ENCODE measurements at places on chromosomes 5 and 9.
A peak's percentile ranks its signal among the peaks of the same experiment; 100 is the strongest.

GRCh38 chr5:168679515-168679920 lies 100.3 kb upstream of the PANK3 start:
- DNase-seq: peak; percentile 24

DNA sequence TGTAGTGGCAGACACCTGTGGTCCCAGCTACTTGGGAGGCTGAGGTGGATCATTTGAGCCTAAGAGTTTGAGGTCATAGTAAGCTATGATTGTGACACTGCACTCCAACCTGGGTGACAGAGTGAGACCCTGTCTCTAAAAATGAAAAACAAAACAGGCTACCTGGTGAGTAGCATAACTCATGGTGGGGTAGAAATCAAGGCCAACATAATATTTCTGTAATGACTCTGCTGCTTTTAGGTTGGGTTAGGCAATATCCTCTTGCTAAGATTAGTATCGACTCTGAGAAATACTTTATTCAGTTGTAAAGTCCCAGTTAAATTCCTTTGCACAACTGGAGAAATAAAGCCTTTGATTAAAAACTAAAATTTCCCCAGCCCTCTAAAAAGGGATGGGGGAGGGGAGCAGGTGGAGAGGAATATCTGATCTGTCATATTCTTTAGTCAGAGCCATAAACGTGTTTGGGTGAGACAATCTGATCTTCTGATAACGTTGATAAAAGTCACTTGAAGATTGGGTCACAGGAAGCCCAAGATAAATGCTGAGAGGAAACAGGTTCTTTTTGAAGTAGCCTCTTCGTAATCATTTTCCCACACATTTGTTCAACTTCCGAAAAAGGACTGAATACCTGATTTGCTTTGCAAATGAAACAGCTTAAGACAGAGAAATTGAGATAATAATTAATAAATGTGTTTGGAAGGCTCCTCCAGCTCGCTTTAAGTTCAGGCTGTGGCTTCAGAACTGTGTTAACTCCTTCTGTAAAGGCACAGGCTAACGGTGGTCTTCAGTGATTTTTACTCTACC lies 14.9 kb downstream of the IL4 start:
- peak; percentile 53 for DNase-seq

DNA sequence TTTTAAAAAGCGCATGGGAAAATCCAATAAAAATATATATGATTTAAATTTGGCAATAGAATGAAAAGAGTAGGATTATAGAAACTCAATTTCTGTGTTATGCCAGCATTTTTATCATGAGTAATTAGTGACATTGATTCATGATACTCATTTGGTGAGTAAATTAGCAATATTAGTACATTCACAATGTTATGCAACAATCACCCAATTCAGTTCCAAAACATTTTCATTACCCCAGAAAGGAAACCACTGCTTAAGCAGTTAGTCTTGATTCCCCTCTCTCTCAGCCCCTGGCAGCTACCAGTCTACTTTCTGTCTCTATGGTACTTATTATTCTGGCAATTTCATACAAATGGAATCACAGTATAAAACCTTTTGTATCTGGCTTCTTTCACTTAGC lies 27.0 kb downstream of the OSMR start:
- no peak for DNase-seq

- DNase-seq: no peak
Observed at GRCh38 chr9:86287013-86287412, 4.7 kb upstream of the ISCA1 start.

DNA sequence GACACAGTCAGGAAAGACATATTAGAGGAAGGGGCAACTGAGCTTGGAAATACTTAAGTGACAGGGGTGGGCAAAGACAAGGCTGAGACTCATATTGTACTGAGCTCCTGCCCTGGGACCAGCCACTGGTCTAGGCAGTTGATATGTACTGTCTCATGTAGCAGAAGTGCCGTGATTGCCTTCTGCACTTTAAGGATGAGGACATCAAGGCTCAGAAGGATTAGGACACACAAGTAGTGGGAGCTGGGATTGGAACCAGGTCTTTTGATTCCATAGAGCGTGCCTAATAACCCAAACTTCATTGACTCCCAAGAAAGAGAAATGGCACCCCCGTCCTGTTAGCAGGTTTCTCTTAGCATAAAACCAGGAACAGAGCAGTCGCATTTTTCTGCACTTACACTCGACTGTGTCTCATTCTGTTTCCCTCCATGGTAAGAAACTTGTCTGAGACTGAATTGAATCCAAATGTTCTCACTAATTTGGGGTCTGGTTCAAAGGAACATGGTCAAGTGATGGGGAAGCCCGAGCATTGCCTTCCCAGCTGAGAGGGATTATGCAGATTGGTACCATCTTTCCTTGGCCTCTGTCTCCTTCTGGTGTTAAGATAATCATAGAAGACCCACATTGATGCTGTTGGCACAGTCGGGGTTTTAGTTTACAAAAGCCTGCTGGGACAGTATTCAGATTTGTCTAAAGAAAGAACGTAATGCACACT lies 70.4 kb downstream of the ANGPTL2 start:
- no peak for DNase-seq

- no peak for DNase-seq
Observed at GRCh38 chr5:61919920-61920319, 386.1 kb upstream of the KIF2A start.

GRCh38 chr9:37925786-37926736 lies 22.1 kb upstream of the SLC25A51 start:
- no peak for DNase-seq

GRCh38 chr5:98608052-98608451 lies 165.4 kb upstream of the RGMB start:
- no peak for DNase-seq

DNA sequence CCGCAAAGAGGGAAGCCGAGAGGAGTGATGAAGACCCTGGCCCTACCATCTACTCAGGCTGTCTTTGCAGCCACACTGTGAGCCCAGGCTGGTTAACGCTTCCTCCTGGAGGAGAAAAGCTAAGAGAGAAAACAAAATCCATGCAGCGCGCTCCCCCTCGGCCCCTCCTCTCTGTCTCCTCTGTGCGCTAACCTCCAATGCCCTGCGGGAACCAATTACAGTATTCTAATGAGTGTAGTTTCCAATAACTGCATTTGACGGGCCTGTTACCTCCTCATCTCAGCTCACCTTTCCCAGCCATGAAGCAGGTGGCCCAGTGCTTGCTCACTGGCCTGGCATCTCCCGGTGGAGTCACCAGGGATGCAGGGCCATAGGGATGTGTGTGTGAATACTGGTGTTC lies 565.5 kb downstream of the EBF1 start:
- DNase-seq: no peak

GRCh38 chr9:133495327-133496293 lies 16.7 kb upstream of the SLC2A6 start:
- no peak for DNase-seq

GRCh38 chr5:133472829-133473228 lies 139.5 kb downstream of the FSTL4 start:
- no peak for DNase-seq

DNA sequence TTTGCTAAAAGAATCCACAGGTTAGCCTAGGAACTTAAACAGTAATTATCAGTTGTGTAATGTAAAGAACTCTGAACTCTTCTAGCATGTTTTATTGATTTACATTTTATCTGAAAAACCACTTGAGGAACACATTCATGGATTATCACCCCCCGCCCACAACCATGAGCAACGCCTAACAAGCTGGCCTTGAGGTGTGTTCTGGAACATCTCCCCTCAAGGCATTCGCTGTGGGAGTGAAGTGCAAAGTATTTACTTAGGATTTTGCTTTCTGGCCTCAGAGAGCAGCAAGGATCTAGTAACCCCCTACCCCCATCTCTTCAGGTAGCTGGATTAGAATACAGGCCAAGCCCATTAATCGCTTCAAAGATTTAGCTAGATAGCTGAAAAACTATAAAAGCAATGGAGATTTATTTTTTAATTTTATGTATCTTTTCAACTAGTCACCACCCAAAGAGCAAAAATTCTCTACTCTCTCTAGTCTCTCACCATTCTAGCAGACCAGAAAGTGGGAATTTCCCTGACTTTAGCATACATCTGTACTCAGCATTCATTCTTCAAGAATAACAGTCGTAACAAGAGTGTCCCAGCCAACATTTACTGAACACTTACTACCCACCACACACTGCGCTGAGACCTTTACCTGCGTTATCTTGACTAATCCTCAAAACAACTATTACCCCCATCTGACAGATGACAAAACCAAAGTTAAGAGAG lies 37.2 kb downstream of the DDX31 start:
- no peak for DNase-seq

GRCh38 chr9:115235221-115235620 lies 117.3 kb upstream of the TNC start:
- DNase-seq: no peak

GRCh38 chr5:96226941-96227552 lies 206.0 kb downstream of the PCSK1 start:
- no peak for DNase-seq

DNA sequence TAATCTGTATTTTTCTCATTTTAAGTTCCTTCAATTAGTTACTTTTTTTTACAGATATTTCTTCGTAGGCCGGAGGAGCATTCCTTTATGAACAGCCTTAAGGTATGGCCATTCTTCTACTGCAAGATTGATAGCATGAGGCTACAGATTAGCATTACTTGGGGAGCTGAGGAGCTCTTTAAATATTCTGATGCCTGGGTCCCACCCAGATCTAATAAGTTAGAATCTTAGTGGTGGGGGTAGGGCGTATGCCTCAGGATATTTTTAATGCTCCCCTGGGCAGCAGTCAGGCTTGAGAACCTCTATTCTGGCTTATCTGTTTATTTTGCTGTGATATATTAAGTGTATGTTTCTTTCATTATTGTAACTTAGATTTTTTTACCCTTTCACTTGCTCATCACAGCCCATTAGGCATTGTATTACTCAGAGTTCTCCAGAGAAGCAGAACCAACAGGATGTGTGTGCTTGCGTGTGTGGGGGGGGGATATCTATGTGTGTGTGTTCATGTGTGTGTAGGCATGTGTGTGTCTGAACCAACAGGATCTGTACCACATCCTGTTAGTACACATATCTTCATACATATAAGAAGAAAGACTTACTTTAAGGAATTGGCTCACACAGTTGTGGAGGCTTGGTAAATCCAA lies 91.8 kb upstream of the MTAP start:
- DNase-seq: no peak

GRCh38 chr9:129058965-129059795 lies 21.7 kb upstream of the DOLPP1 start:
- no peak for DNase-seq

DNA sequence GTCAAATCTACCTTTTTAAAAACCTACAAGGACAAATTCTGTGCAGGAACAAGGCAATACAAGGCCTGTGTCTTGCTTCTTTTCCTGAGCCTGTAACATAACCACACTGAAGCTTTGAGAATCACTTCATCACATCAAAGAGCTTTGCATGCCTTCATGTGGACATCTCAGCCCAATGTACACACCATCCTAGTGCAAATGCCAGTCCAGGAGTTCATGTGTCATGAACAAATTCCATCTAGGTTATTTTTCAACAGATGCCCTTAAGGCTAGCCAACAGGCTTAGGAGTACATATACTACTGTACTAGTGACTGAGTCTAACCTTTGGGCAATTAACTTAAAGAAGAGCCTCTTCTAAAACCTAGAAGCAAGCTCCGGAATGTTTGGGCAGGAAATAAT lies 106.4 kb downstream of the CDH10 start:
- DNase-seq: no peak

GRCh38 chr5:74567411-74567995 lies 73.0 kb downstream of the ENC1 start:
- DNase-seq: no peak

- DNase-seq: no peak
Observed at GRCh38 chr9:33649463-33649862, 125.4 kb downstream of the ANKRD18B start.

- DNase-seq: peak; percentile 15
Observed at GRCh38 chr5:142143878-142144277, 35.3 kb downstream of the NDFIP1 start.

GRCh38 chr5:154371687-154372086 lies 74.1 kb upstream of the SAP30L start:
- DNase-seq: no peak

- DNase-seq: no peak
Observed at GRCh38 chr5:8429778-8430758, 561.1 kb downstream of the MTRR start.

DNA sequence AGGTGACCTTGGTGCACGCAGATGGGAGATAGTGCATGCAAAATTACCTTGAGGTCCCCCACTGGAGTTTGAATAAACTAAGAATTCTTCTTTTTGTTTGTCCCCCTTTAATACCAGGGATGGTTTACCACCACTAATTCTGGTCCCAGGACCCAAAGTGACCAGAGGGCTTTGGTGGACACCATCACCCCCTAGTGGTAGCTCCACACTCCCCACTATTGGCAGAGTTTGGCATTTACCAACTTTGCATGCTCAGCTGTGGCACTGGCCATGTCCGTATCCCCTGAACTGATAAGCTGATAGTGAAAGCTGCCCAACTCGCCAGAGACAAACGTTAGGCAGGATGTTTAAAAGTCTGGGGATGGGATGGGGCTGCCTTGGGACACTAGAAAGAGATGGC lies 3.3 kb downstream of the ASTN2 start:
- DNase-seq: no peak

DNA sequence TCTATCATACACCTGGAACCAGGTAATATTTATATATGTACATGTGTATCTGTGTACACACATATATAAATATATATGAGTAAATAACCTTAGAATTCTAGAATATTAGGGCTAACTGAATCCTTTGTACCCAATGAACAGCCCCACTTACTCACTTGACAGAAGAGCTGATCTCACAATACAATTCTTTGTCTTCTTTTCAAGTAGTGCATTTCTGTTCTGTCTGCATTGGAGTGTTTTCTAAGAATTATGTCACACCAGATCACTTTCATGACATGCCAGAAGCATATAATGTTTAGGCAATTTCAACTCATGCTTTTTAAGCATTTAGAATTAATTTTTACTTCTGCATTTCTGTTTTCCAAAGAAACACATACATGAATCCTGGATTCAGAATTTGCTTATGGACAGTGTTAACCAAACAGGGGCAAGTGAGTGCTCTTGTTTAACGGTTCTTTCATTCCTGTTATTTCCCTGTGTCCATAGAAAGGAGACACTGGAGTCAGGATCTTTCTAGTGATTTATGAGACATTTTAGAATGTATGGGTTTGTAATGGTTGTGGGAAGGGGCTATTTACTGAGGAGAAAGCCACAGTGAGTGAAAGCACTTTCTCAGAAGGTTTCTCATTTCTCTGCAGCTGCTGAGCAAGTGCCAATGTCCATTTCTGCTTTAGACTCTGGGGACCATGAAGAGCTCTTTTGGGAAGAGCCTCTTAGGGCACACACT lies 123.2 kb downstream of the RMI1 start:
- no peak for DNase-seq

- no peak for DNase-seq
Observed at GRCh38 chr9:128396970-128397613, 23.6 kb upstream of the CERCAM start.

- DNase-seq: no peak
Observed at GRCh38 chr5:78116167-78116566, 178.3 kb downstream of the AP3B1 start.

- DNase-seq: no peak
Observed at GRCh38 chr5:53303105-53303504, 177.3 kb upstream of the FST start.

Data from central memory CD4-positive, alpha-beta T cell (primary cell).